ENCODE measurements at places on chromosomes 3 and 15. TPM values are rescaled to one million over a fixed set of nuclear protein-coding genes. Genes with fewer than 3 reads are reported as not detected.

SI gene
- polyA plus RNA-seq: not detected

DAZL gene
- not detected for polyA plus RNA-seq

CKMT1A gene
- polyA plus RNA-seq: 3.7 TPM

PCLAF gene
- 45.9 TPM for polyA plus RNA-seq

GRK7 gene
- 0.21 TPM for polyA plus RNA-seq

THPO gene
- polyA plus RNA-seq: 1.8 TPM

CCNL1 gene
- polyA plus RNA-seq: 205 TPM

- DNase-seq: no peak
These were observed 65.6 kb downstream of the ZBTB20 start for GRCh38 chr3:115081444-115081843.

GRCh38 chr3:101155825-101156224, 162.6 kb upstream of the ABI3BP start:
- DNase-seq: no peak

DNA sequence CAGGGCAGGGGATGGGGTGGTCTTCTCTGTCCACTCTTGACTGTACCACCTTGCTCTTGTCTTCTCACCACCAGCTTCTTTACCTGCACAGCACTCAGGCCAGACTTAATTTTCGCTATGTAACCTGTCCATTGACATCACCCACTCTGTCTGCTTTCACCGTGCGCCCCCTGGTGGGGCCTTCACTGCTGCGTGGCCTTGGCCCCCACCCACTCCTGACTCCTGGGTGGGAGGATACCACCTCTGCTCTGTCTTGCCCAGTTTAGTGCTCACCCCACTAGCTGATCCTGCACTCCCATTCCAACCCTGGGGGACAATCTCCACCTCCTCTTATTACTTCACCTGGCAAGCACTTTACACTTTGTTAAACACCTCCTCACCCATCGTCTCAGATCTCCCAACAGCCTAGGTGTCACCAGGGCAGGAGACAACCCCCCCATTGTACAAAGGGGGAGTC, 17.7 kb downstream of the PTH1R start:
- no peak for DNase-seq

GRCh38 chr3:55910543-55910942, 423.4 kb upstream of the WNT5A start:
- no peak for DNase-seq

GRCh38 chr3:22893644-22894325, 309.3 kb upstream of the UBE2E2 start:
- peak; percentile 32 for DNase-seq

- DNase-seq: no peak
These were observed 204.5 kb upstream of the CMC1 start for GRCh38 chr3:28036599-28037575.

GRCh38 chr3:114151091-114151490, 27.8 kb downstream of the DRD3 start:
- no peak for DNase-seq

DNA sequence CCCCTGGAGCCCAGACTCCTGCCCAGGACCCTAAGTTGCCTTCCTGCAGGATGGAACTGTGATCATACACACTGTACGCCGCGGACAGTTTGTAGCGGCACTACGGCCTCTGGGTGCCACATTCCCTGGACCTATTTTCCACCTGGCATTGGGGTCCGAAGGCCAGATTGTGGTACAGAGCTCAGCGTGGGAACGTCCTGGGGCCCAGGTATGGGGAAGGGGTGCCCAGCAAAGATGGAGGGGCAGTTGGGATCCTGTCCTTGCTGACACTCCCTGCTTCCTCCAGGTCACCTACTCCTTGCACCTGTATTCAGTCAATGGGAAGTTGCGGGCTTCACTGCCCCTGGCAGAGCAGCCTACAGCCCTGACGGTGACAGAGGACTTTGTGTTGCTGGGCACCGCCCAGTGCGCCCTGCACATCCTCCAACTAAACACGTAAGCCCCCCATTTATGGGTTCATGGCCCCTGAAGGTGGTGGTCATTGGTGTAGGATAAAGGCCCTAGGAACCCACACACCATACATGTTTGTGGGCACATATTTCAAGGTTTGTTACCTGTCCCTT, 28.8 kb downstream of the NBEAL2 start:
- no peak for DNase-seq

- no peak for DNase-seq
These were observed 57.7 kb downstream of the LIPC start for GRCh38 chr15:58489289-58490085.

DNA sequence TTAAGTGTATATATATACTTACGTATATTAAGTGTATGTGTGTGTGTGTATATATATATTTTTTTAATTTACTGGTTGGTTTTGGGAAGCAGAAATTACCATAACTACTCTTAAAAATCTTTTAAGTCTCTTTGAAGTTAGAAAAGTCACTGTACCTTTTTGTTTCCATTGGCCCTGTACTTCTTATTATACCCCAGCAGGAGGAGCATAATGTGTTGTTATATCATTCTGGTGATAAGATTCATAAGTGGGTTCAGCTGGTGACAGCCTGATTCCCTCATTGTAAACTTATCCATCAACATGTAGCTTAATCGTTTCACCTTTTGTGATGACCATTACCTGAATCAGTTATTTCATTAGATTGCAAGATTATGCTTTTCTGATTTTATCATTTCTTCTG, 30.8 kb downstream of the MLH1 start:
- no peak for DNase-seq

- DNase-seq: no peak
These were observed 602.0 kb downstream of the TBL1XR1 start for GRCh38 chr3:176595307-176595706.

- no peak for DNase-seq
These were observed 328.4 kb upstream of the DPH6 start for GRCh38 chr15:35874260-35874905.

DNA sequence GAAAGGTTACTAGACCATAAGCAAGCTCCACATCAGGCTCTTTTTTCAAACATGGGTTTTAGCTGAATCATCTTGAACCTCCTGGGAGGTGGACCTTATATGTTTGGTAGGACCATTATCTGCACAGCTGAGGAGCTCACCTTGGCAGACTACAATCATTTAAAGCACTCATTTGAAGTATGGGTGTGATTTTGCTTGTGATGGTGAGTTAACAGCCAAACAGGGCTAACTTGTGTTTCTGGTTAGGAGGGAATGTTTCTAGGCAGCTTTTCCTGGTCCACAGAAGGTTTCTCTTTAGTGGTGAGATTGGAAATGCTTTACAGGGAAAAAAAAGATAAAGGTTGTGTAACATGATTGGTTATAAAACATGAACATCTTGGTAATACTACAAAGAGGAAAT, 61.8 kb downstream of the ARHGEF26 start:
- no peak for DNase-seq

DNA sequence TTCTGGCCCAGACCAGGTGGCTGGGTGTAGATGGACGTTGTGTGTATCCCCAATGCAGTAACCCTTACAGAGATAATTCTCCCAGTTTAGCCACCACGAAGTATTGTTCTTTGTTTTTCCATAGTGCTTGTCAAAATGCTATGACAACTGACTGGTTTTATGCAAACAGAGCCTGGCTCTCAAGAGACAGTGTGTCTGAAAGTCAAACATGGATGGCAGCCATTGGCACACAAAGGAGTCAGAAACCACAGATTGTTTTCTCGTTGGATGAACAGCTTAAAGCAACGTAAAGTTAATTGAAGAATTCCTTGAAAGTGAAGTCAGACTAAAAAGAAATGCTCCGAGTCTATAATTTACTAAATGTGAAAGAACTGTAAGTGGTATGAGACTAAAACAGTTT, 91.2 kb downstream of the FILIP1L start:
- no peak for DNase-seq

DNA sequence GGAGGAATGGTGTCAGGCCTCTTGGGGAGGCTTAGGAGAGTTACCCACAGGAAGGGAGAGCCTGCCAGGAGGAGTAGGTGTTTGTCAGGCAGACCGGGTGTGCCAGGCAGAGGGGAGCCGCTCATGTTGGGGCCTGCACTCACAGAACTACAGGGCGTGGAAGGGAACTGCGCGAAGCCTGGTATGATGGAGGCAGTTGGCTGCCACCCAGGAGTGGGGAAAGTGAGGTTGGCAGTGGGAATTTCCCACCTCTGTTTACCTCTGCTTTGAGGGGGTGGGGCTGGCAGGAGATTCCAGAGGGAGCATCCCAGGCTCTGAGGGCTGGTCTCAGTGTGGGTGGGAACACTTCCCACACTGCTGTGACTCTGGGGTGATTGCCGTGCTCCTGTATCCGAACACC, 99.9 kb downstream of the SLCO3A1 start:
- DNase-seq: no peak

DNA sequence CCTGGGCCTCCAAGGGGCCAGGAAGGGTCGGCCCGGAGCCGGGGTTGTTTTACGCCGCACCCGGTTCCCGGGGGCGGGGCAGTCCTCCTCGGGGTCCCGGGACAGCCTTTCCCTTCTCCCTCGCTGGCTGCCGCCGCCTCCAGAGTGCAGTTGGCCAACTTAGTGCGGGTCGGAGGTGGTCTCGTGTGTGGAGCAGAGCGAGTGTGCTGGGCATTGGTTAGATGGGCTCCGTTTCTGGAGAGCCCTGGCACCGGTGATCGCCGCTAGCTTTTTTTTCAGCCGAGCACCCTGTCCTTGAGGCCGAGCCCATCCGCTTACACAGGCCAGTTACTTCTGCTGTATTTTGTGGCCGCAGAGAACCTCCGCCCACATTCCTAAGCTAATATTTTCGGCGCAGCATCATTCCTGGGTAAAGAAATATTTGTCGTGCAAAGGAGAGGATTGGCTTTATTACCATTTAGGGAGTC, 585 bp downstream of the KIF23 start:
- peak; percentile 54 for DNase-seq

DNA sequence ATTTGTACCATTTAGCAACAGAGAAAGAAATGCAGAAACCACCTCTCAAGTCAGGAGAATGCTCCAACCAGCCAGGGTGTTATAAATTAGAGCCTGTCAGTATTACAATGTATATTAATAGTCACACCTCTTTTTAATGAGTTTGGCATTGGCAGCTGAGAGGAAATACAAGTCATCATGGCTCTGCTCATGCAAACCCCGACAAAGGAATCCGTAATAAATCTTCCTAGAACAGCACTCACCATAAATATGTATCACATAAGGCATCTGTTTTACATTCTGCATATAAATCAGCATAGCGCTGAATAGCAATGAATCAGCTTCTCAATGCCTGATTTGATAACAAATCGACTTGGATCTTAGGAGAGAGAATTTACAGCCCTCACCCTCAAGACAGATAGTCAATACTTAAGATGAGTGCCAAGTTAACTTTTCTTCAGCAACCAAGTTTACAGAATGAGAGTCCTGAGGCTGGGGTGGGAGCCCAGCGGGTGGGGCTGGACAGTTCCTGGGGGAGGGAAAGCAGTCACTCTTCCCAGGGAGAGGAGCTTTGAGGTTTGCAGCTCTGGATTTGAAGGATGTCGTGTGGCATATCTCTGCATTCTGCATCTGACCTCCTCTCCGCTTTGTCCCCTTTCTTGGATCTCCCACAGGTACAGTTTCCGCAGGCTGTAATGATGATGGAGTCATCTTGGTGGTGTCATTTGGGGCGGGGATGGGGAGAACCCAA, 1034.4 kb upstream of the NR2F2 start:
- no peak for DNase-seq

DNA sequence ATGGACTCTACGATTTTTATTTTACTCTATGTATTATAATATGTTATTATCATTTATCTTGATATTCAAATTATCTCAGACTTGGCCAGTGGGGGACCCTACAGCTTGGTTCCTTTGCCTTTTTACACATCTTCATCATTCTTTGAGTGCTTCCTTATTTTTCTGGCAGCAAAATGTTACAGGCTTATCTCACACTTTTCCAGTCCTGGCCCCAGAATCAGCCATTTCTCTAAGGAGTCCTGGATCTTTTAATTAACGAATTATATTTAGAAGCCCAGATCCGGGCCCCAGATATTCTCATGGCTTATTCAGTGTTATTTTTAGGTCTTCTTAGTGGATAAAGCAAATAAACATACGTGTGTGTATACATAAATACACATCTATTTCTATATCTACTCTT, 32.8 kb upstream of the MELTF start:
- no peak for DNase-seq

DNA sequence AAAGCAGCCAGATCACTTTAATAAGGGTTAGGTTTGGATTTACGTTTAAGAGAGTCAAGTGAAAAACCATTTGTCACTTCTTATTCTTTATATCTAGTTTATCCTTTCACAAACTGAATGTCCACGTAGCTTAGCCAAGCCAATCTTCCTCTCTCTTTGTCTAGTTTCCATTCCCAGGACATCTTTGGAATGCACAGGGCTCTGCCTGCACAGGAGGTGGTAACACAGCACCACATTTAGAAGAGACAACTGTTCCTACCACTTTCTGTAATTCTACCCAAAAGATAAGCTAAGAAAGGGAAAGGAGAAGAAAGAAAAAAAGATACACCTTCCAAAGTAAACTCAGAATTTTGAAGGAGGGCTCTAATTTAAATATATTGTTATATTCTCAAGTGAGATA, 67.9 kb downstream of the IGSF11 start:
- no peak for DNase-seq

DNA sequence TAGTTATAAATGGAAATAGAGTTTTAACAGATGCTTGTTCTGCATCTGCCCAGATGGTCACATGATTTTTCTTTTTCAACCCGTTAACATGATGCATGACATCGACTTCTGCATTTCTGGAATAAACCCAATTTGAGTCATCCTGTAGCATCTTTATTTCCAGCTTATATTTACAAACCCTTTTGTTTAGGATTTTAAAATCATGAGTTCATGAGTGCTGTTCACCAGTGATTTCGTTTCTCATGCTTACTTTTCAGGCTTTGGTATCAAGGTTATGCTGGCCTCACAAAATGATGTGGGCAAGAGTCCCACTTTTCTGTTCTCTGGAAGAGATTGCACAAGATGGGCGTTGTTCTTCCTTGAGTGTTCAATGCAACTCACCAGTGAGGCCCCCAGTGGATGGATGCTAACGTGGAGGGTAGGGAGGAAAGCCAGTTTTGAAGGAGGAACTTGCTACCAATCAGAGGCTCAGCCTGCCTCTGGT, 5.2 kb downstream of the HRH1 start:
- DNase-seq: no peak

GRCh38 chr3:71252466-71252865, 331.1 kb downstream of the FOXP1 start:
- no peak for DNase-seq

GRCh38 chr3:189202106-189202505, 30.3 kb downstream of the TPRG1 start:
- DNase-seq: no peak

DNA sequence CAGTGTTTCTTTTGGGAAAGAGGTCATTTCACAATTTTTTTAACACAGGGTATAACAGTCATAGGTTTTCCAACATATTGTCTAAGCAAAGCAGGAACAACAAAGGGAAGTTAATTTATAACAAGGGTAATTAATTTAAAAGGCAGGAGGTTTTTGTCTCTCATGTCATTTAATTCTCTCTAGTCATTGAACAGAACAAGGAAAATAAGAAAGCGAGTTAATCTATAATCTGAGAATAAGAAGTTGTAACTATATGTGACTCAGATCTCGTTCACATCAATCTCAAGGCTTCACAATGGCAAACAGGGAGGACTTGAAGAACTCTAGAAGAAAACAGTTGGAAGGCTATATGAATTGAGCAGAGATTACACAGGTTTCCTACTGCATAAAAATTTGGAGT, 579.8 kb upstream of the CCDC54 start:
- no peak for DNase-seq

GRCh38 chr15:83582381-83582780, 71.5 kb upstream of the ADAMTSL3 start:
- DNase-seq: no peak
